Sigmoid colon (tissue), 7 donors: ENCODE measurements at places on chromosomes 16 and 17. TPM values are rescaled to one million over a fixed set of nuclear protein-coding genes. Genes with fewer than 3 reads are reported as not detected.
A peak's percentile ranks its signal among the peaks of the same experiment; 100 is the strongest.

DNA sequence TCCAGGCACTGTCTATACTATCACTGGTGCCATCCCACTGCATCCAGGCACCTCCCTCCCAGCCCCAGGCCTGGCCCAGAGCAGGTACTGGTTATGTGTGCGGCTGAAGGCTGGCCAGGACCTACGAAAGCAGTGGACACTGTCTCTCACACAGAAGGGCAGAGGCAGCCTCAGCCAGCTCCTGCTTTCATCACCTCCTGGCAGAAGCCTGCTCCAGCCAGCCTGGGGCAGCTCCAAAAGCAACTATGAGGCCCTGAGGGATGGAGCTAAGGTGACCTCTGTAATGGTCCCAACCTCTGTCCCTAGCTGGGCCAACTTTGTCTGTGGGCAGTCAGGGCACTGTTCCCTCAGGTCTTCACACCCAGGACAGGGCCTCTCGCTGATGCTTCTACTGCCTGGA lies 18.8 kb downstream of the HSD11B2 start:
- DNase-seq: no peak

GRCh38 chr17:11935734-11936406 lies 61.4 kb downstream of the ZNF18 start:
- no peak for DNase-seq

- DNase-seq: no peak
Observed at GRCh38 chr16:55495616-55496289, 13.1 kb upstream of the LPCAT2 start.

DNA sequence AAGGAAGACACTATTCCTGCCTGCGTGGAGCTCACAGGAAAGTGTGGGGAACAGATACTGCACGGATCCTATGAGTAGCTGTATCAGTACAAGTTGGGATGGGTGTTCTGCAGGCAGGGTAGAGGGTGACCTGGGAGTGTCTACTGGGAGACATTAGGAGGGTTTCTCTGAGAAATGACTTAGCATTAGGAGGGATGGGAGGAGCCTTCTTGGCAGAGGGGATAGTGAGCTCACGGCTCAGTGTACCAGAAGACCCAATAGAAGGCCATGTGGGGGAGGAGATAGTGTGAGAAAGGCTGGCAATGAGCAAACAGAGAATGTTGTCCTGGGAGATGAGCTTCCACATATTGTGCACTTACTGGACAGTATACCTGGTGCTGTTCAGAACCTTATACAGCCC lies 109.1 kb downstream of the MSI2 start:
- DNase-seq: no peak

GRCh38 chr16:10181196-10182162 lies 749 bp downstream of the GRIN2A start:
- peak; percentile 75 for DNase-seq

DNA sequence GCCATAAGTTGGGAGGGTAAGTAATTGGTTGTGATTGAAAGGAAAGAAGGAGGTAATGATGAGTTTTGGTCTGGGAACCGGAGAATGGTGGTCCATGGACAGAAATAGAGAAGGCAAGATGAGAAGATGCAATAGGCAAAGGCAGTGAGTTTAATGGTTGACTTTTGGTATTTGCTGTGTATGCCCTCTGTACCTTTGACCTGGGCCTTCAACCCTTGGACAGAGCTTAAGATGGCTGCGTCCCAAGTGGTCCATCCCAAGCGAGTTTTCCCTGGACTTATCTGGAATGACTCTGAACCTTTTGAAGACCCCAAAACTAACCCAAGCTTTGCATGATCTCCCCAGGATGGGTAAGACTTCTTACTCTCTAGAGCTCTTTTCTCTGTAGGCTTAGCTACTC lies 664.5 kb downstream of the MAF start:
- no peak for DNase-seq

- peak; percentile 67 for DNase-seq
Observed at GRCh38 chr16:82626791-82627261, at the start of gene CDH13. Gene CDH13 (plus strand): TSS chr16:82626969.

DNA sequence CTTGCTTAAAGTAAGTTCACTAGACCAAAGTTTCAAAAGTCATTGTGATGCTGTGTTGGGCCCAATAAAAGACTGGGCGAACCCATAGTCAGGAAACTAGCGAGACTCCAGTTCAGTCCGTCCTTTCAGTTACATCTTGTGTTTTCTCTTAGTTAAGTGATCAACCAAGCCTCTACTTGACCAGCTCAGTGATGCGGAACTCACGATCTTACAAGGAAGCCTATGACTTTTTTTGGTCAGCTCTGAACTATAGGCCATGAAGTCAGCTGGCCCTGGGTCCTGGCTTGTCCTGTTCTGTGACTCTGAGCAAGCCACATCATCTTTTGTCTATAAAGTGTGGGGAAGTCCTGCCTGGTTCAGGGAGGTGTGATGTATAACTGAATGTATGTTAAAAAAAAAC lies 21.7 kb upstream of the WSCD1 start:
- no peak for DNase-seq

GRCh38 chr16:85055493-85056210 lies 28.1 kb downstream of the KIAA0513 start:
- DNase-seq: no peak

DNA sequence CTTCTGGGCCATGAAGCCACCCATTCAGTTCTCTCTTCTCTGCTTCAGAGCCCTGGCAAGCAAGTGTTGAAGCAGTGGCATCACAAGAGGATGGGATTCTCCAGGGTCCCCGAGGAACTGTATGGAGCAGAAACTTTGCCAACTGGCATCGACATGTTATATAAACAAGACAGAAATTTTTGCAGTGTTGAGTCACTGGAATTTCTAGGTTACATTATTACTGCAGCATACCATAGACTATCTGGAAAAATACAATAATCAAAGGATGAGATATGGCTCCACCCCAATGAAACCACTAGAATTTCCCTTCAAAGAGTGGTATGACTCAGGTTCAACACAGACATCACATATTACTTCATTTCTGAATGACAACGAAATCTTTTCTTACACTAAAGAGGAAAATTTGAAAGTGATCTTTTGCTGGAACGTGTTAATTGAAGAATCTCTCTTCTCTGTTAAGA lies 343.0 kb upstream of the DYNLRB2 start:
- DNase-seq: no peak

- peak; percentile 79 for DNase-seq
Observed at GRCh38 chr16:30526137-30526822, at the start of gene ZNF768. Gene ZNF768 (minus strand): TSS chr16:30526566. CDS start chr16:30526413, 153 bp downstream.

DNA sequence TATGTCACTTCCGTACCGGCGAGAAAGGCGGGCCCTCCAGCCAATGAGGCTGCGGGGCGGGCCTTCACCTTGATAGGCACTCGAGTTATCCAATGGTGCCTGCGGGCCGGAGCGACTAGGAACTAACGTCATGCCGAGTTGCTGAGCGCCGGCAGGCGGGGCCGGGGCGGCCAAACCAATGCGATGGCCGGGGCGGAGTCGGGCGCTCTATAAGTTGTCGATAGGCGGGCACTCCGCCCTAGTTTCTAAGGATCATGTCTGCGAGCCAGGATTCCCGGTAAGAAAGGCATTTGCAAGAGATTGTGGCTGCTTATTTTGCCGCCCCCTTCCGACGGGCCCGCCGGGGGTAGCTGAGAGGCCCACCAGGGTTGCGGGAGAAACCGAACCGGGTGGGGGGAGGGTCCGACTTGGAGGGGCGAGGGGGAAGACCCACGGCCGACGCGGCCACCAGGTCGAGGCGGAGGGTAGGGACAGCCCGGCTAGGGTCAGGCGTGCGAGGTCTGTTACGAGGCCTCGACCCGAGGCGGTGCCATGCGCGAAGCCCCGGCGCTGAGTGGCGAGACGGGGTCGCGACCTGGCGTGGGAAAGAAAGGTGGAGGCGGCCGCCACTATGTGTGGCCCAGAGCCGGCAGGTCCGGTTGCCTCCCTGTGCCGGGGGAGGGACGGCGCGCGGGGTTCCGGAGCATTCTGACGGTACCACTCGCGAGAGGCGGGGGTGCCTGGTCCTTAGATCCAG lies 6.7 kb upstream of the CD68 start:
- DNase-seq: peak; percentile 100

GRCh38 chr17:80859002-80859941 lies 132.4 kb upstream of the CHMP6 start:
- peak; percentile 94 for DNase-seq

DNA sequence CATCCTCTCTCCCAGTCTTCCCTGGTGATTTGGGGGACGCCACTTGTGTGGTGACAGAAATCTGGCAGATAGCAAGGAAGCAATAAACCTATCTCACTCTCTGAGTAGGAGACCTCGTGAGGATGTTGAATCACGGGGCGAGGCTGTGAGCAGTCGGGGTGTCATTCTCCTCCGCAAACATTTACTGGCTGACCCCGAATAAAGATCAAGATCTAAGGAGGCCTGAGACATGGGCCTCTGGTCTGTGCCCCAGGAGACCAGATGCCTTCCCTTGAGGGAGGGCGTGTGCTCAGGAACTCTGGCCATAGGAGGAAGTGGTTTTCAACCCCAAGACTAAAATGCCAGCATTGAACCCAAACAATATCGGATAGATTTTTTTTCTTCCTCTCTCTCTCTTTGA lies 53.1 kb downstream of the FOXL1 start:
- no peak for DNase-seq

GRCh38 chr17:17058304-17058703 lies 16.0 kb downstream of the MPRIP start:
- peak; percentile 27 for DNase-seq

DNA sequence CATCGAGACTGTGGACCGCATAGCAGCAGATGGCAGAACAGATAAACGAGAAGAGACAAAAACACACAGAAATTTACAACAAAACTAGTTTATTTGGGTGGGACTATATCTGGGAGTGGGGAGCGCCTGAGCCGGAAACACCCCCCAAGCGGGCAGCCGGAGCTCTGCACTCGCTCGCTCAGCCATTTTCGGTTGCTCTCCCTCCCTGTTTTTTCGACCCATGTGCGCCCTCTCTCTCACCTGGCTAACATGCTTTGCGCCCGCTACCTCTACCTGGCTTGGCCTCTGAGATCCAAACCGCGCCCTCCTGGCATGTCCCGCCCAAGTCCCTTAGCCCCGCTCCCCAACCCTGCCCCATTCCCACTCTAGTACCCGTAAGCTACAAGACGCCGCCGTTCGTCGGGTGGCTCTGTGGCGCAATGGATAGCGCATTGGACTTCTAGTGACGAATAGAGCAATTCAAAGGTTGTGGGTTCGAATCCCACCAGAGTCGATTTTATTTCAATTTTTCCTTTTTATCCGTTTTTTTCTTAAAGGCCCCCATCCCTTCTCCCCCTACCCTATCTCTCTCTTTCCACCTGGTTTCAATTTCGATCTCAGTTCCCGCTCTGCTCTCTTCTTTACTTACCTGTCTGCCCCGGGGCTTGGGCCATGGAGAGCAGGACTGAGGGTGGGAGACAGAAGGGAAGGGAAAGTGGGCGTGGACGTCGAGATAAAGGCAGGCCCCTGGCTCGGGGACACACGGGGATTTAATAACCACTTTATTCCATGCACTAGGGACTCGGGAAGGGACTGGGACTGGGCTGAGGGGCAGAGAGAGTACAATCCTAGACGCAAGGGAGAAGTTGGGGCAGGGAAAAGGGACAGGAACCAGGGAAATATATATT lies 2.4 kb upstream of the ALOXE3 start:
- peak; percentile 78 for DNase-seq

DNA sequence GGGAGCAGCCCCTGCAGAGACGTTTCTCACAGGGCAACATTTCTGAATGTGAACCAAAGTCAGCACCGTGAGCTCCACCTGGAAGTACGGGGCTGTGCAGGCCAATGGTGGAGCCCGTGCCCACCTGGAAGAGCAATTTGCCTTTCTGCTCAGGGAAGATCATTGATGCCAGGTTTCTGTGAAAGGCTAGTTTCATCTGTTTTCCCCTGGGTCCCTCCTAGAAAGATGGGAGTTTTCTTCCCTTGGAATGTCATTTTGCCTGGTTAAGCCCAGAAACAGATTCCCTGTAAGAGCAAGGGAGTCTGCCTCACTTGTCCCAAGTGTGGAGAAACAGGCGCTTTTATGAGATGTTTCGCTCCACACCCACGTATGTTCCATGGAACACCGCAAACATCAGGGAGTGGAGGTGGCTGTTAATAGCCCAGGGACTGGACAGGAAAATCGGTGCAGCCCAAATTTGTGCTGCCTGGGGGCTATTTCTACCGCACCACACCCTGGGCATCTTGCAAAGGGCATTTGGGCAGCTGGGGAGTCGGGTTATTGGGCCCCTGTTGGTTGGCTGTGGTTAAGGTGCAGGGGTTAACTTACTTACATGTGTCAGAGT lies 2.6 kb downstream of the SLC6A4 start:
- no peak for DNase-seq

GRCh38 chr17:67125924-67126323 lies 81.6 kb downstream of the CACNG1 start:
- DNase-seq: no peak

GRCh38 chr16:27651301-27651700 lies 101.4 kb downstream of the KATNIP start:
- DNase-seq: no peak

- no peak for DNase-seq
Observed at GRCh38 chr17:15890279-15890892, 54.5 kb upstream of the ADORA2B start.

DNA sequence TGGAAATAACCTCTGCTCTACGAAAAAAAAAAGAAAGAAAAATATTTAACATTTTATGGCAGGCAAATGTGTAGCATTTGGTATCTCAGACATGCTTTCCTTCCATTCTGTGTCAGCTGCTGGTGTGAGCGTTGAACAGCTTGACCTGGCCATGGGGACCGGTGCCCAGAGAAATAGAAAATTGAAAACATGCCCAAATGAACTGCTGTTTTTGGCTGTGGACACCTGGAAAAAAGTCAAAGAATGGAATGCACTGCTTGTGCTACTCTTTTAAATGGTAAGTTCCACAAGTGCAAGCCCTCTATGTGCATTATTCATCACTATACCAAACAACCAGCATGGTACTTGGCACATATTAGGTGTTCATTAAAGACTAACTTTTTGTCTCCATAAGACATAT lies 127.2 kb downstream of the CDH8 start:
- DNase-seq: no peak

- DNase-seq: no peak
Observed at GRCh38 chr17:17110520-17110919, 68.3 kb downstream of the MPRIP start.

DNA sequence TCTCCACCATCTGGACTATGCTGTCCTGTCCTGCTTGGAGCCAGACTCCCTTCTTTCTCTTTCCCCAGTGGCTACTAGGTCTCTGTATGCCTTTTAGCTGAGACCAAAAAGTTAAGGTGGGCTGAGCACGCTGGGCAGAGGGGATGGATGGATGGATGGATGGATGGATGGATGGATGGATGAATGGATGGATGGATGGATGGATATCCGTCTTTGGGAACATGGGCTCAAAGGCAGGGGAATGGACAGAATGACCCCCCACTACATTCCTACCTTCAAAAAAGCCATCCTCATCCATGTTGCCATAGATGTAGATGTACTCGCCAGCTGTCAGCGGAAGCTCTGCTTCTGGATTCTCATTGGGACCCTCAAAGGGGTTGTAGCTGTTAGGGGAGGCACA lies 12.8 kb downstream of the TSPOAP1 start:
- DNase-seq: no peak

Gene CCL16
- 1.1 TPM for total RNA-seq

Gene MRPS7
- total RNA-seq: 43.9 TPM

Gene PRR15L
- not detected for total RNA-seq

Gene CHD9NB
- not detected for total RNA-seq

Gene KCNJ16
- total RNA-seq: not detected

Gene SLC2A4
- total RNA-seq: 81.7 TPM

Gene PARD6A
- total RNA-seq: 14.7 TPM

Gene KRTAP2-1
- not detected for total RNA-seq

Gene ORMDL3
- 39.8 TPM for total RNA-seq

Gene ABAT
- total RNA-seq: 8.3 TPM
